NCI-H2171 treated with DMSO at 0.1 percent for 48 hours (cell line): ENCODE measurements at places on chromosomes 16 and 17.
A peak's percentile ranks its signal among the peaks of the same experiment; 100 is the strongest.

DNA sequence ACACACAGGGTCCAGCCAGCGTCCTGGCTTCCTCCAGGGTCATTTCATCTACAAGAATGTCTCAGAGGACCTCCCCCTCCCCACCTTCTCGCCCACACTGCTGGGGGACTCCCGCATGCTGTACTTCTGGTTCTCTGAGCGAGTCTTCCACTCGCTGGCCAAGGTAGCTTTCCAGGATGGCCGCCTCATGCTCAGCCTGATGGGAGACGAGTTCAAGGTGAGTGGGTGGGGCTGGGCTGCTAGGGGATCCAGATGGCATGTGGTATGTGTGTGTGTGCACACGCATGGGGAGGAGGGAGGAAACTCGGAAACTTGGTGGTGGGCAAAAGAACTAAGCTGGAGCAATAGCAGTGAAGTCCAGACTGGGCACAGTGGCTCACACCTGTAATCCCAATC lies 11.5 kb downstream of the CETP start:
- DNase-seq, result no peak

GRCh38 chr17:80264205-80265075 lies 3.8 kb downstream of the RNF213 start:
- no peak for DNase-seq

GRCh38 chr16:31700200-31700529 lies 172.5 kb downstream of the AHSP start:
- DNase-seq, result peak; percentile 91

- DNase-seq, result no peak
Observed at GRCh38 chr16:2206780-2207433, 1.7 kb downstream of the MLST8 start.

GRCh38 chr17:6456321-6456720 lies 12.1 kb downstream of the PIMREG start:
- no peak for DNase-seq

DNA sequence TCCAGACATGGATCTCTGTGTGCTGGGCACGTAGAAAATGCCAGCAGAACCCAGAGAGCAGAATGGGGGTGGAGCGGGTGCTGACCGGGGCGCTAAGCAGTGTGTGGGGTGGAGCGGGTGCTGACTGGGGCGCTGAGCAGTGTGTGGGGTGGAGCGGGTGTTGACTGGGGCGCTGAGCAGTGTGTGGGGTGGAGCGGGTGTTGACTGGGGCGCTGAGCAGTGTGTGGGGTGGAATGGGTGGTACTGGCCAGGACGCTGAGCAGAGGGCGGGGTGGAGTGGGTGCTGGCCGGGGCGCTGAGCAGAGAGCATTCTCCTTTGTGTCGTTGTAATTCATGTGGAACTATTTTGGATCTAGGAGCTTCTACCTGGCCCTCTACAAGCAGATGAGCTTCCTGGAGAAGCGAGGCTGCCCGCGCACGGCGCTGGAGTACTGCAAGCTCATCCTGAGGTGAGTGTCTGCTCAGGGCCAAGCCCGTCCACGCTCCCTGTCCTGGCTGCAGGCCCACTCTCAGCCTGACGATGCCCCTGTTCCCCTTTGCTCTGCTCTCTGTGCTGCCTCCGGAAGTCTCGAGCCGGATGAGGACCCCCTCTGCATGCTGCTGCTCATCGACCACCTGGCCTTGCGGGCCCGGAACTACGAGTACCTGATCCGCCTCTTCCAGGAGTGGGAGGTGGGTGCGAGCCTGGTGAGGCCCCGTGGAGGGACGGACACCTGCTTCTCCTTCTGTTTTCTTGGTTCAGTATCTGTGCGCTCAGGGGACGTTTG lies 20.3 kb upstream of the MC1R start:
- no peak for DNase-seq

DNA sequence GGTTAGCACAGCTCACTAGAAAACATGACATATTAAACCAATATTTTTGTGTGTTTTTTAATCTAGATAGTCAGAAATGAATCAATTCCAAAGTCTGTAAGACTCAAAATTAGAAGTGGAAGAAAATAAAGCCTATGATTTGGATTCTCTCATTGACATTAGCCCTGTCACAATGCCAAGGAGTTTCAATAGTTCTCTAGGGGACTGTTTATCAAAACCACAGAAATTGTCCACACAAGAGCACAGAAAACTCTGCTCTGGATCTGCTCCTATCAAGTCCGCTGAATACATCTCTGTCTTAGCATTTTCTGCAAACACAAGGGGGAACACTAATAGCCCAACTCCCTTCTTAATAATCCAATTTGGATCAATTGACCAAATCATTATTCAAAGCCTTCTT lies 152.0 kb downstream of the HS3ST3B1 start:
- DNase-seq, result no peak

GRCh38 chr16:87855852-87856715 lies 13.2 kb downstream of the SLC7A5 start:
- DNase-seq, result no peak

- no peak for DNase-seq
Observed at GRCh38 chr16:85560932-85561247, 52.2 kb upstream of the GSE1 start.

DNA sequence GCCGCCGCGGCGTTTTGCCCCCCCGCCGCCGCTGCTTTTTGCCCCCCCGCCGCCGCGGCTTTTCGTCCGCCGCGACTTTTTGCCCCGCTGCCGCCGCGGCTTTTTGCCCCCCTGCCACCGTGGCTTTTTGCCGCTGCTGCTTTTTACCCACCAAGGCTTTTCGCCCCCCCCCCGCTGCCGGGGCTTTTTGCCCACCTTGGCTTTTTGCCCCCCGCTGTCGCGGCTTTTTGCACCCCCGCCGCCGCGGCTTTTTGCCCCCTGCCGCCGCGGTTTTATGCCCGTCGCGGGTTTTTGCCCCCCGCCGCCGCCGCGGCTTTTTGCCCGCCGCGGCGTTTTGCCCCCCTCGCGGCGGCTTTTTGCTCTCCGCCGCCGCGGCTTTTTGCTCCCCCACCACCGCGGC lies 1343.0 kb downstream of the TP53TG3F start:
- DNase-seq, result no peak

DNA sequence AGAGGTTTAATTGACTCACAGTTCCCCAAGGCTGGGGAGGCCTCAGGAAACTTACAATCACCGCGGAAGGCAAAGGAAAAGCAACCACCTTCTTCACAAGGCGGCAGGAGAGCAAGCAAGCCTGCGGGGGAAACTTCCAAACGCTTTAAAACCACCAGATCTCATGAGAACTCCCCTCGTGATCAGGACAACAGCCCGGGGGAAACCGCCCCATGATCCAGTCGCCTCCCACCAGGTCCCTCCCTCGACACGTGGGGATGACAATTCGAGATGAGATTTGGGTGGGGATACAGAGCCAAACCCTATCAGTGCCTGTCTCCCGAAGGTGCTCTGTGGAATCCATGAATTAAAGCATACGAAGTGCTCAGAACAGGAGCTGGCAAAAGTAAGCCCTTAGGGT lies 43.9 kb upstream of the ABR start:
- DNase-seq, result no peak

DNA sequence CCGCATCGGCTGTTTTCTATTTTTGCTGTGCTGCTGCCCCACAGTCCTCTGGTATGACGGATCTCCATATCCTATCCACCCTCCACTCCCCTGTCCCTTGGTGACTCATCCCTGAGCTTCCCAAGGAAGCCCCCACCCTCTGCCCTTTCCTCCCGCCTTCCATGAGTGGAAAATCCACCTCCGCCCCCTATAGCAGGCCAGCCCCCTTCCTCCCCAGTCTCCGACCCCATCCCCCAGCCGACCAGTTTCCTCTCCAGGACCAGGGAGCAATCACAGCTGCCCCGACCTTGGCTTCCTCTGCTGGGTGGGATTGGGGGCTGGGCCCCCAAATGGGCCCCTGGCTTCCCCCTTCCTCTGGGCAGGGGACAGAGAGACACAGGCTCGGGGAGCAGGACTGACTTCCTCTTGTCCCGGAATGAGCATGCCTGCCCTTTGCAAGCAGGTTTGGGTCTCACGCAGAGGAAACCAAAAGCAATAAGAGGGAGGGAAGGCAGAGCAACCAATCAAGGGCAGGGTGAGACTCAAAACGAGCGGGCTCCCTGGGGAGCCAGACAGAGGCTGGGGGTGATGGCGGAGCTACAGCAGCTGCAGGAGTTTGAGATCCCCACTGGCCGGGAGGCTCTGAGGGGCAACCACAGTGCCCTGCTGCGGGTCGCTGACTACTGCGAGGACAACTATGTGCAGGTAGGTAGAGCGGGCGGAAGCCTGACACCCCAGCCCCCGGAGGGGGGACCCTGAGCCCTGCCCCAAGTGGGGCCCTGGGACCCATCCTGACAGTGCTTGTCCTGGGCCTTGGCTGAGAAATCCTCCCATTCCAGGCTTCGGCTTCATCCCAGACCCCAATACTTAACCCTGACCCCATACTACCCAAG lies at the start of the genes ABI3 and GNGT2:
Gene ABI3, plus strand, starts transcription at position 550 of the 872 bp plus-strand sequence. Its CDS starts 18 bp downstream, at position 568.
Gene GNGT2, minus strand, starts transcription at position 417 of the 872 bp plus-strand sequence. CDS start 3,152 bp downstream, outside the sequence.
- no peak for DNase-seq

- DNase-seq, result no peak
Observed at GRCh38 chr17:40457369-40457768, 14.1 kb downstream of the IGFBP4 start.

DNA sequence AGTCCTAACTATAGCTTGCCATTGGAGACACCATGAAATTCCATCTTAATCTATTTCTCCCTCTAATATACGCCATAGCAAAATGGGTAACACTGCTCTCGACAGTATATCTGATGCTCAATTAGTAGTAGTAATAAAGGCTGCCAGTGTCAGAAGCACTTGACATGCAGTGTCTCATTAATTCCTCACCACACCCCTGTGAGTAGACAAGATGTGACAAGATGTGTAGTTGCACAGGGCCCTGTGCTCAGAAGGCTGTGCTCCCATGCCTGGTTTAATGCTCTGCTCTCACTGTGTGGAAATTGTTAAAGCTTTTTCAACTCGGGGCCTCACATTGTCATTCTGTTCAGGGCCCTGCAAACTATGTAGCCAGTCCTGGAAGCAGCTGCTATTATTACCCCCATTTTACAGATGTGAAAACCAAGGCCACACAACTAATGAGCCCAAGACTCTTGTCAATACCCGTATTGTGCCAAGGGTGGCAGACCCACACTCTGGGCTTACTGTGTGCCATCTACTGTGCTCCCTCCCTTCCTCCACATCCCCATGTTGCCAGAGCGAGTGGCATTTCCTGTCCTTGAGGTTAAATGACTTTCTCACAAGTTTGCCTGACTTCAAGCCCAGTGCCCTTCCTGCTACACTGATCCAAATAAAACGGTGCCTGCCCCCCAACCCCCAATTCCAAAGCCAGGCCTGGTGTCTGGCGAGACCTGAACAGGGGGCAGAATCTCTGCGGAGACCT lies 287.3 kb upstream of the CCL2 start:
- no peak for DNase-seq
